ENCODE measurements at places on chromosomes 4 and X.

- DNase-seq = no peak
Measured at GRCh38 chr4:40592034-40592433, 37.6 kb downstream of the RBM47 start.

- DNase-seq = no peak
Measured at GRCh38 chr4:124183926-124184325, 528.6 kb downstream of the ANKRD50 start.

- peak; percentile 11 for DNase-seq
Measured at GRCh38 chr4:68765876-68766275, 49.9 kb upstream of the UGT2B10 start.

- DNase-seq = no peak
Measured at GRCh38 chr4:146236216-146236615, 21.9 kb downstream of the REELD1 start.

GRCh38 chrX:137362583-137362982 is 203.3 kb upstream of the ZIC3 start:
- no peak for DNase-seq

DNA sequence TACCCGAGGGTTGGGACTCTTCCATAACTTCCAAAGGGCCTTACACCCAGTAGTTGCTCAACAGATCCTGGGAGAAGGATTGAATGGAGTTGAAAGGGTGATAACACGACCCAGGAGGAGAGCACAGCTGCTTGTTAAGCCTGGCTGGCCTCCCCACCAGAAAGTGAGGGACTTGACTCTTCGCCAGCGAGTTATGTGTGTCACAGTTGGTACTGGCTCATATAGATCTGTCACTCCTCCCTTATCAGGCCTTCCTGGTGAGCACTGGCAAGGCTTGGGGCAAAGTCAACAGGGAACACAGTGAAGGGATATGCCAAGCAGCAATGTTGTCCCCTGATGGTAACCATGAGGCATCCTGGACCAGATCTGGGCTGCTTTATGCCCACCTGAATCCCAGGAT is 35.8 kb downstream of the APLN start:
- DNase-seq = no peak

DNA sequence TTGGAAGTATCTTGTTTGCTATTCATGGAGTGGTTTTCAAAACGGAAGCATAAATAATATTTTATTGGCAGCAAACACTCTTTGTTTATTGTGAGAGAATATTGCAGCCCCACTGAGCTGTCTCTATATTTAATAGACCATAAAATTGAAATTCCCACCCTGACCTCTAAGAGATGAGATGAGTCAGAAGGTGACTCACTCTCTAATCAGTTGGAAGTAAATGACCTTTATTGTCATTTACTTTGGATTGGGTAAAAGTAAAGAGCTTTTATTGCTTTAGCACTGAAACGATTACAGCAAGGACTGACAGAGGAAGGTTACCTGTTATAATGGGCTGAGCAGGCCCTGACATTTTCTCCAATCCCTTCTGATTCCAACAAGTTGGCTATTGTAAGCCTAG is 55.0 kb downstream of the SYTL5 start:
- no peak for DNase-seq

GRCh38 chrX:134971926-134972325 is 18.9 kb upstream of the SMIM10 start:
- DNase-seq = no peak

GRCh38 chr4:16890651-16891050 is 7.8 kb downstream of the LDB2 start:
- DNase-seq = no peak

DNA sequence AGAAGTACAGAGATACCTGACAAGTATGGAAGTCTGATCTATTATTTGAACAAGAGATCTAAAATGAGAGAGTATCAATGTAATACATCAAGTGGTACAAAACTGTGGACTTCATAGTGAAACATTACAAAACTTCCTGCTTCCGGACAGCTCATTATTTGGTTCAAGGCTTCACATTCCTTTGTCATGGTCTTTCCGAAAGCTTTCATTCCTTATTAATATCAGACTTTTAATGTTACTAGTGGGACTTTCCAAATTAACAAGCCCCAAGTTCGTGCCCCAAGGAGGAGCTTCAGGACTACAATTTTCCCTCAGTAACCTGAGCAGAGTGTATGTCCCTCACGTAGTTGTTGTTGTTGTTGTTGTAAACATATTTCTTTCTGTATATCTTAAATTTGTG is 1.2 kb downstream of the CHIC2 start:
- DNase-seq = no peak

DNA sequence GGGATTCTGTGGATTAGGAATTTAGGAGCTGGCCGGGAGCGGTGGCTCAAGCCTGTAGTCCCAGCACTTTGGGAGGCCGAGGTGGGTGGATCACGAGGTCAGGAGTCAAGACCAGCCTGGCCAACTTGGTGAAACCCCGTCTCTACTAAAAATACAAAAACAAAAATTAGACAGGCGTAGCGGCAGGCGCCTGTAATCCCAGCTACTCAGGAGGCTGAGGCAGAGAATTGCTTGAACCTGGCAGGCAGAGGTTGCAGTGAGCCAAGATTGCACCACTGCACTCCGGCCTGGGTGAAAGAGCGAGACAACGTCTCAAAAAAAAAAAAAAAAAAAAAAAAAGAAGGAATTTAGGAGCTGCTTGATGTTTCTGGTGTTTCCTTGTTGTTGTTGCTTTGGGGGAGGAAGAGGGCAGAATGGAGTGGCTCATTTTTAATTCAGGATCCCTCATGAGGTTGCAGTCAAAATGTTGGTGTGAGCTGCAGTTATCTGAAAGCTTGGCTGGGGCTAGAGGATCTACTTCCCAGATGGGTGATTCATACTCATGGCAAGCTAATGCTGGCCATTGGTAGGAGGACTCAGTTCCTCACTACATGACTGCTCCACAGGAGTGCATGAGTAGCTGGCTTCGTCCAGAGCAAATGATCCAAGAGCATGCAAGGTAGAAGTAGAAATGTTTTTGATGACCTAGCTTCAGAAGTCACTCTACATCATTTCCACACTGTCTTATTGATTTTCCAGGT is 26.5 kb upstream of the JADE1 start:
- DNase-seq = no peak

DNA sequence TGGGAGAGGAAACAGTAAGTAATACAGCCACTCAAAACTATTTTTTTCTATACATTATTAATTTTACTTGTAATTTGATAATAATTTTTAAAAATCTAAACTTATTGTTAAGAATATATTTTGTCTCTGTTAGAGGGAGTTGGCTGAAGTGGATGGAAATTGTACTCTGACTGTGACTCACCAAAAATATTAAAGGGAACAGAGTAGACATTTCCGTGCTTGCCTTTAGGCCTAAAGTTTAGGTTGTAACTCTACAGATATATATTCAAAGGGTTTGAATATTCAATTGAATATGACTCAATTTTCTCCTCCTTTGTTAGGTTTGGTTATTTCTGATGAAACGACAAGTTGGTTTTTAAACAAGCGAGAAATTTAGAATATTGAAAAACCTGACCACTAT is 128.3 kb upstream of the PITX2 start:
- no peak for DNase-seq

DNA sequence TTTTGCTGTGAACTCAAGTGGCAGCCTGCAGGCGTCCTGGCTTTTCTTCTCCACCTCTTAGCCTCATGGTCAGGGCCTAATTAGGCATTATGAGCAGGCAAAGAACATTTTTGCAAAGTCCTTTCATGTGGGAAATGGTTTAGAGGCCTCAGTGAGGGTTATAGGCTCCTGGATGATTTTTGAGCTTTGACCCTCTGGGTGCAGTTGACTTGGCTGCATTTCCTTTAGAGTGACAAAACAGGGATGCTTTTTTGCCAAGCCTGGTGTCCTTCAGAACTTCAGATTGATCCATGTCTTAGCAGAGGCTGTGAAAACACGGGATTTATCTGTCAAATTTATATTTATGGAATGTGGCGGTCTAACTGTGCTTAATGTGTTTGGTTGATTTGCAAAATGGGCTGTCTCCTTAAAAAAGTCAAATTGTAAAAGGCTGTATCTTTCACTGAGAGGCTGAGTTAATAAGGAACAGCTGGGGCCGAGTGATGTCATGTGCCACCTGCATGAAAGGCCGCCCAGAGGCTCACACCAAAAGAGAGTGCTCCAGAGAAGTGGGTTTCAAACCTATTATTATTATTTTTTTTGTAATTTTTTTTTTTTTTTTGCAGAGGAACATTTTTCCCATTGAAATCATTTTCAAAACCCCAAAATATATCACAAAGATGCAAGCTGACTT is 192.2 kb upstream of the ARX start:
- peak; percentile 9 for DNase-seq

GRCh38 chr4:7740866-7741525 is 198.7 kb downstream of the AFAP1 start:
- DNase-seq = no peak

GRCh38 chr4:145524552-145524951 is 42.9 kb downstream of the SMAD1 start:
- no peak for DNase-seq

DNA sequence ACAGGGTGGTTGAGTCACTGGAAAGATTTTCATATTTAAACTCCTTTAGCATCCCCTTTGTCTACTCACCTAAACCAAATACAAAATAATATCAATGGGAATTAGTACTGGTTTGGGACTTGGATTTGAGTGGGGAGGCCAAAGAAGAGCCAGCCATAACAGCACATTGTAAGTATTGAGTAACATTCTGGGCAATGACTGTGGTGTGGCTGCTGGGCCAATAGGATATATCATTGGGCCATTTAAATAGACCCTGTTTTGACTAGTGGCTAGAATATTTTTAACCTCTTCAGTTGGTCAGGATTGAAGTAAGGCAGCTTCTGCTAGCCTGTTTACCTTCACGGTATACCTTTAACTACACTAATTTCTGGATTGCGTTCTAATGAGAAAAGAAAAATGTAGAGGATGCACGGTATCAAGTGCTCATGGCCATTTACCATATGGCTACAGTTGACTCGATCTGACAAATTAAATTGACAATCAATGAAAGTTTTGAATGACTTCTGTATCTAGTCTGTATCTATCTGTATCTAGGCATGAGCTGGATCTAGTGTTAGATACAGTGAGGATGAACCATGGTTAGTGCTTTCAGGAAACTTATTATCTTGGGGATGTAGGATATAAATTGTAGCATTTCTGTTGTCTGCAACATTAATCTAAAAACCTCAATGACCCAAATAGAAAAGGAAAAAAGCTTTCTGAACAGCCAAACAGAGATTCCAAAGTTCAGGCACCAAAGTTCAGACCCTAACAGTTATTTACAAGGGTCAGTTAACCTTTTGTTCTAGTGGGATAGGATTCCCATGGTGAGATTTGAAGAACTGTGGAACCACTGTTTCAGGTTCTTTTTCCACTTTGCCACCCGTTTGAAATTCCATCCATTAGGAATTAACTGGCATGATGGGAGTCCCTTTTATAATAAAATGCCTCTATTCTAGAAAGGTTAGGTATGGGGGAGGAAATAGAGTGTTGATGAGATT is 6.8 kb upstream of the ALB start:
- DNase-seq = no peak

GRCh38 chrX:118807151-118808017 is 16.2 kb upstream of the ZCCHC12 start:
- DNase-seq = peak; percentile 51
